Neural crest cell (in vitro differentiated cells): ENCODE measurements at places on chromosomes 16 and 17.

GRCh38 chr16:67613808-67614207 is 31.1 kb upstream of the CARMIL2 start:
- no peak for DNase-seq

DNA sequence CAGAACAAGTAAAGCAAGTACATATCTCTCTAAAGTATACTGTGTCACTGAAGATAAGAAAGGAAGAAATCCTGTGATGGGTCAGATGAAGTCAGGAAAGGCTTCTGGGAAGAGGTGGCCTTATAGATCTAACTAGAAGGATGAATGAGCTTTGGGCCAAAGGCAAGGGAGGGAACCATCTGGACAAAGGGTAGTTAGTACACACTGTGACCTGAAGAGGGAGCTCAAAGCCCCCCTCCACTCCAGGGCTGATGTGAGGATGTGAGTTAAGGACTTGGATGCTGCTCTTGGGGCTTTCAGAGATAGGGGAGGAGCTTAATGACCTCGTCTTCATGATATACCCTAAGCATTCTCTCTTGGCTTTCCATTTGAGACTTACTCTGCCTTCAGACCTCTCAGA is 185.3 kb upstream of the CACNG3 start:
- DNase-seq, result peak; percentile 15

- no peak for DNase-seq
Observed at GRCh38 chr17:50447870-50448595, 20.6 kb downstream of the CHAD start.

DNA sequence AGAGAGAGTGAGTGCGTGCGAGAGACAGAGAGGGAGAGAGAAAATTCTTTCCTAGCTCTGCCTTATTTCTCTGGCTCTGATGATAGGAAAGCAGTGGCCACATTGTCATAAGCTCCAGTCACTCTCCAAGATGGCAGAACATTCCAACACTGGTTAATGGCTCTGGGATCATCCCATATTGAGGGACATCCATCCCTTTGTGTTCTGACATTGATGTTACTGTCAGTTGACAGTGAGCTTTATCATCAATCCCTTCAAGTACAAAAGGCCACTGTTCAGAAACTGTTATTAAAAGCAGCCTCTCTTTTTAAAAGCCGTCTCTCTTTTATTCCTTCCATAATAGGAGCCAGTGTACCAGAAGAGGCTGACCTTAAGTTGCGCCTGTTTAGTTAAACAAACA is 1084.9 kb upstream of the RBFOX1 start:
- DNase-seq, result no peak

GRCh38 chr16:70577256-70577698 is 53.7 kb downstream of the SF3B3 start:
- no peak for DNase-seq

DNA sequence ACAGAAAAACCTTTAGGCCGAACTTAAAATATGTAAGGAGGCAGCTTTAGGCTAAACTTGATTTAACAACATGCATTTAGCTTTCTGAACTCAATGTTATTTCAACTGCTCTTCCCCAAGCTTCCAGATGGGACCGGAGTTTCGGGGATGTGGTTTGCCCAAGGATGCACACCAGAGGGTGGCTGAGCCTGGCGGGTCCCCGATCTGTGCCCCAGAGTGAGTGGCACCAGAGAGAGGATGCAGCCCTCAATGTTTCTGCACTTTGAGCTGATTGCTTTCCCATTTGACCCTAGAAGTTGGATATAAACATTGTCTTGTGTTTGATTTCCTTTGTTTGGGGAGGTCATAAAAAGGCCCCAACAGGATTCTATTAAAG is 348.0 kb upstream of the TNRC6C start:
- no peak for DNase-seq

DNA sequence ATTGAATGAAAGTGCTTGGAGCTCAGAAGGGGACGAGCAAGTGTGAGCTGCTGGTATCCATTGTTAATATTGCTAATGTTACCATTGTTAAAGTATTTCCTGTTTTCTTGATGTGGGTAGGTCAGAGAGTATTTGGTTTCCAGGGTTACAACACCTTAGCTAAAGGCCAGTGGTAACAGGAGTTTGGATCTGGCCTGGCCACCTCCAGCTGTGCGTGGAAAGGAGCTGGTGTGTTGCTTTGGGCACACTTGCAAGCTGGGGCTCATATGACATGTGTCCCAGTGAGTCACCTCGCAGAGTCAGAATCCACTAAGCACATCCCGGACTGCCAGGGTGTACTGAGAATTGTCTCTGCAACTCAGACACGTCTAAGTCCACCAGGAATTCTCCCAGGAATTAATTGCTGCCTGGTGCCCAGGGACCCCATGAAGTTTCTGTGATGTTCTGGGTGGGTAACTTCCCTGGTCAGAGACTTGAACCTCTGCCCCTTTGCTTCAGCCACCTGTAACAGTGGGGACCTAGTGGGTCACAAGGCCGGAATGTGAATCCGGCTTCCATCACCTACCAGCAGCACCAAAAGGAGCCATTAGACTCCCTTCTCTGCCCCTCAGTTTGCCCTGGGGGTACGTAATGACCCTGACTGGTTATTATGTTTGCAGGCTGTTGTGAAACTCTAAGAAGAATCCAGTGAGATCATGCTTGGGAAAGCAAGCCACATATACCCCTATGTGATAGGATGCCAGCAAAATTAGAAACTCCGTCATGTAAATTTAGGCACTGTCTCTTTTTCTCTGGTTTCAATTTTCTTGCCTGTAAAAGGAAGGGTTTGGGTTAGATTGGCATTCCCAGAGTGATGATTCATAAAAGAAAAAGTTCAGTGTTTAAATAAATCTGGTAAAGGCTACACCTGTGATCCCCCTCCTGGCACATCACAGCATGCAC is 12.8 kb downstream of the SLC6A2 start:
- DNase-seq, result no peak

DNA sequence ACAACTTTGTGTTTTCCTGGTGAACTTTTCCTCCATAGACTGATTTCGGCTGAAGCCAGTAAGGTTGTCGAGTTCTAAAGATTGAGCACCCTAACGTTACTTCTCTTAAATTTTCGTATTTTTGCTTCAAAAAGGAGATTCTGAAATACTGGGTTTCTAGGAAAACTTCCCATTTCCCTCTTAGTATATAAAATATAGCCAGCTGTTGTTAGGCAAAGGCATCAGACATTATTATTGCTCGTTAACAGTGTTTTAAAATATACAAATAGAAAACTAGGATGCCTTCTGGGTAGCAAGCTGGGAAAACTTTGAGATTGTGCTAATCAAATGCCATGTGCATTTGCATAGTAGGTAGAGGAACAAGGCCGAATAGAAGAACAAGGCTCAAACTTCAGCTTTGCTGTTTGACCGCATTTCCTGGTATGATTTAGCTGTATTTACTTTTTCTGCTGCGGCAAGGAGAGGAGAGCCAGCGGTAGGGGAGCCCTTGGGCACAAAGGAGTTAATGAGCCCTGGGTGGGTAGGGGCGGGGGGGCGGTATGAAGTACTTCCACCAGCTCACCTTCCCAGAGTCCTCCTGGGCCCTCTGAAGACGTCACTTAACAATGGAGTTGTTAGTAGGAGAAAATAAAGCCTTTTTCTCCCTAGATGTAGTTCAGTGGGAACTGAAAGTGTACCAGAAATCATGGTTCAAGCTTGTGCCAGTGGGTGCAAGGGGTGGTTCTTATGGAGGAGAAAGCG is 151.9 kb downstream of the MSI2 start:
- no peak for DNase-seq

- no peak for DNase-seq
Observed at GRCh38 chr17:14833201-14833785, 431.8 kb downstream of the PMP22 start.
